ENCODE measurements at places on chromosomes 2 and 18.

DNA sequence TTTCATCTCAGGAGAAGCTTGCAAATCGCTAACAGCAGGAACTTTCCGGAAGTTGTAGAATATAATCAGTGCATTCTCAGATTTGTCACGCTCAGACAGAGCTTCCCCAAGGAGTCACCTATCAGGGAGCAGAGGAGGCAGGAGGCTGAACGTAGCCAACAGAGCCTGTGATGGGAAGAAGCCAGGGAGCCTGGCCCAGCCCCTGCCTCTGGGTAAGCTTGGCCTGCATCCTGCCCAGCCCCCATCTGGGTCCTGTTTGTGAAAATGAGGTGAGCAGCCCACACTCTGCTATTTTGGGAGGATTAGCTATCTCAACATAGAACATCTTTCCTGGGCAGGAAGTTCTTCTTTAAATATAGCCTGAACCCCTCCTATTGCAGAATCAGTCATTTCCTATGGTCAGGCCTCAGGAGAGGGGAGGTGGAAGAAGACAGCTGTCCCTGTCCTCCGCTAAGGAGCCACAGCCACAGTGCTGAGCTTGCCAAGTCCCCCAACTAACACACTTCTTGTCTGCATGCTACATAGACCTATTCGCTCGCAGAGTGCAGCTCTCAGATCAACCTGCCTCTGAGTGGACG, 19.2 kb upstream of the PKDCC start:
- no peak for DNase-seq

GRCh38 chr18:39752351-39752750, 2186.8 kb upstream of the CELF4 start:
- no peak for DNase-seq

- no peak for DNase-seq
Observed at GRCh38 chr2:68368654-68369336, 3.7 kb downstream of the PLEK start.

GRCh38 chr2:233247116-233247515, 4.4 kb upstream of the ATG16L1 start:
- no peak for DNase-seq

GRCh38 chr2:66370824-66371223, 64.1 kb upstream of the MEIS1 start:
- no peak for DNase-seq

- no peak for DNase-seq
Observed at GRCh38 chr2:76953733-76954347, 568.3 kb downstream of the LRRTM4 start.

Measured in activated CD4-positive, alpha-beta T cell treated with anti-CD3 and anti-CD28 coated beads for 24 hours (primary cell).